ENCODE measurements at places on chromosomes 6 and 20.

- no peak for DNase-seq
Measured at GRCh38 chr6:149897855-149898744, at the start of gene RAET1E. RAET1E (minus strand) TSS chr6:149898113; CDS start chr6:149890901, 7,212 bp downstream.

DNA sequence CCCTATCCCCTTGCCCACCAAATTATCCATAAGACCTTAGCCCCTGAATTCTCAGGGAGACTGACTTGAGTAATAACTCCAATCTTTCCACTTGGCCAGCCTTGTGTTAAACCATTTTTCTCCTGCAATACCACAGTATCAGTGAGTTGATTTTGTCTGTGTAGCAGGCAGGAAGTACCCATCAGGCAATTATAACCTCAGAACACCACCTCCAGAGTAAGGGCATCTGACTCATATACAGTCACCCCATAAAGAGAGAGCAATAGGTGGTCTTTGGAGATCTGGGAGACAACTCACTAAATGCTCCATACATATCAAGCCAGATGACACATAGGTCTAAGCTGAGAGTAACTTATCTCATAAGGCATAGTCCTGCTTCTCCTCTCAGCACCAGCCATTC is 83.7 kb downstream of the FILIP1 start:
- DNase-seq = no peak

DNA sequence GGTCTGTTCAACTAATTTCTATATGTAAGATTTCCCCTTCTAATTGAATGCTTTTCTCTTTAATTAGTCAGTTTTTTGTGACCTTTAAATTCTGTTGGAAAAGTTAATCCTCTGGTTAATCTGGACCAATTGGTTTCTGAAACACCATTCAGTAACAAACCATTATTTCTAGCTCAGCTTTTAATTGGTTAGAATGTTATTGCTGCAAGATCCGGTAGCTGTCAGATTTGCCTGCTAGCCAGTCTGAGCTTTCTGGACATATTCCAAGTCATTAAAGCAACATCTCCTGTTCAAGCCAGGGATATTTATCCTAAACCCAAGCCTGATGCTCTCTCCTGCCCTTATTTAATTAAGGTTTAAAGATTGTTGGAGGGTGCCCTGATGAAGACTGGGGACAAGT is 55.1 kb upstream of the FBXL4 start:
- no peak for DNase-seq

GRCh38 chr6:96468681-96469224 is 52.9 kb upstream of the UFL1 start:
- no peak for DNase-seq

GRCh38 chr20:2144850-2145249 is 43.2 kb downstream of the STK35 start:
- no peak for DNase-seq

DNA sequence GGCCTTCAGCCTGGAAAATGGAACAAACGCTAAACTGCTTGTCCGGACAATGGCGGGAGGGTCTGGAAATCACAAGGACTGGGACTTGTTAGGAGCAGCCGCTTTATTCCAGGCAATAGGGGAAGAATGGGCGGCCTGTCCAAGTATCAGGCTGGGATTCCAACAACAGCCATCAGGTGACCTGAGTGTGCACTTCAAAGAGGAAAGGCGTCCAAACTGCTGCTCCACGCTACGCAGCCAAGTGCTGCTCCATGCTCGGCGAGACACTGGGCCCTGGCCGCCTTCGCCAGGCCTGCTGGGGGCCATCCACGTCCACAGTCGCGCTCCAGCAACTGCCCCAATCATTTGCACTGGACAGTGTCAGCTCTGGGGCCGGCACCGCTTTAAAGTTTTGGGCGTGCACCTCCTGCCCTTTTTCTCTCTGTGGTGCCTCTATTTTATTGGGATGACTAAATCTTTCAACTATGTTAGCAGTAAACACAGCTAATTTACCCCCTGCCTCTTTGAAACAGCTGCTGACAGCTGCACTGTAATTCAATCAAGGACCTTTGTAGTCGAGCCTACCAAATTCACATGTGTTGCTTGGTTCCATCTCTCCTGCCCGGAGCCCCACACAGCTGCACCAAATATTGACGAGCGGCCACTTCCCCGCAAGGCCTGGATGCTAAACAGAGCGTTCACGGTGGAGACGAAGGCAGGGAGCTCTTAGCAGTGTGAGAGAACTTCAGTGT is 98.3 kb downstream of the BMP7 start:
- no peak for DNase-seq

DNA sequence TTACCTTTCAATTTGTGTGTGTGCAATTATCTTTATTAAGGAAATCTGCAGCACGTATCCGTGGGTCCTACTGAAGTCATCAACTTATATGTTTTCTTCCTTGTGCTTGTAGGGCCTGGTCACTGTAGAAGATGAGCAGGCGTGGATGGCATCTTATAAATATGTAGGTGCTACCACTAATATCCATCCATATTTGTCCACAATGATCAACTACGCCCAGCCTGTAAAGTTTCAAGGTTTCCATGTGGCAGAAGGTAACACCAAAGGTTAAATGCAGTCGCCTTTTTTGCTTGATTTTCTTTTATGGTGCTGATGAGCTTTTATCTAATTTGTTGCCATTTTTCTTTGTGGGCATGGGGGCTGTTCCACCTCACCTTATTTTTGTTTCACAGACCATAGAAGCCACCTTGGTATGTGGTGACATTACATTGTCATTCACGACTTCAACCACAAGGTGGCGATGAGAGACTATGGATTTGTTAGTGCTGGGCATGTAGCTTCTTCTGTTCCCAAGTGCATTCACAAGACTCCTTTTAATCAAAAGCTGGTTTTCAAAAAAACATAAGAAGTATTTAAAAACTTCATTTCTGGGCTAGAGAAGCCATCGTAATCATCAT is 106.5 kb upstream of the LAMP5 start:
- peak; percentile 78 for DNase-seq

GRCh38 chr6:44276667-44277640 is 6.7 kb downstream of the TMEM151B start:
- no peak for DNase-seq

- DNase-seq = peak; percentile 55
Measured at GRCh38 chr6:42453654-42454427, 2.1 kb upstream of the TRERF1 start.

GRCh38 chr6:137936798-137937197 is 69.7 kb downstream of the TNFAIP3 start:
- DNase-seq = no peak
